CD4-positive, alpha-beta T cell treated with Interleukin-12 subunit alpha and Interleukin-12 subunit beta, for 1 hour (primary cell): ENCODE measurements at places on chromosomes 4 and X.

GRCh38 chr4:156788782-156789181 is 182.8 kb downstream of the PDGFC start:
- DNase-seq = no peak

GRCh38 chr4:76993787-76994641 is 44.5 kb downstream of the SEPTIN11 start:
- DNase-seq = peak; percentile 81

- DNase-seq = no peak
These were observed 256.1 kb upstream of the NOCT start for GRCh38 chr4:138759554-138759902.

DNA sequence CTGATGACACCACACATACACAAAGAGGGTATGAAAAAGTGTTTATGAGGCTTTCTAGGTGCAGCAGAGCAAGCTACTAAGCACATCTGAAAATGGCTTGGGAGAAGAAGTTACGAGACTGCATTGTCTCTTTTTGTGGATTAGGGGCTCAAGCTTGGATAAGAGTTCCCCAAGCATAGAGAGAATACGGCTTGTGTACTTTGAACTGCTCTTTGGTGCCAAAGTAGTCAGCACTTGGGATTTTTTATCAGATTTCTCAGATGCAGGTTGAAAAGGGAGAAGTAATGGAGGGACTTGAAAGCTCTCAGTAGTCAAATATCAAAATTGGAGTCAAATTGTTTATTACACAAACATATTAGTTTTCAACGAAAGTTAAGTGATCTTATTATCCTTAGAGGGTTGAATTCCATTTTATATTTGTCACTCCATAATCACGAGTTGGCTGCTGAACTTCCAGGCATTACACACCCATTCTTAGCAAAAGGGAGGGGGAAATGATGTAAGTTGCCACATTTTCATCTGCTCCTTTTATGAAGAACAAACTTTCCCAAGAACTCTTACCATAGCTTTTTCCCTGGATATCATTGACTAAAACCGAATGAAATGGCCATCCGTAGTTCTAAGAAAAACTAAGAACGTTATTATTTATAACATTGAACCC is 1904.9 kb downstream of the PCDH7 start:
- DNase-seq = no peak

DNA sequence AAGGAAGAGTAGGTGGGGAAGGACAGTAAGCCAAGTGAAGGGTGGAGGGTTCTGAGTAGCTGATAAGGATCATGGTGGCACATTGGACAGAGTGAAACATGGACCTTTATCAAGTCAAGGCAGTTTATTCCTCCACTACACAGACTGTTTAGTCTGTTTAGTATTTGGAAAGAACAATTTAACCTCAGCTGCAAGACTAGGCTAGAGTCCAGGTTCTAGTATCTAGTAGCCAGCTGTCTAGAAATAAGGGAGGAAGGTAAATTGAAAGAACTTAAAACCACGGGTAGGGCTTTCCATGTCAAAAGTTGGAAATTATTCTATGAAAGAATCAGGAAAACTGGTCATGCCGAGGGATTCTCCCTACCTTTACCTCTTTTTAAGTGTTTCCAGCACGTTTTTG is 140.1 kb upstream of the MED14 start:
- no peak for DNase-seq

GRCh38 chr4:54625391-54625790 is 32.4 kb upstream of the KIT start:
- no peak for DNase-seq

DNA sequence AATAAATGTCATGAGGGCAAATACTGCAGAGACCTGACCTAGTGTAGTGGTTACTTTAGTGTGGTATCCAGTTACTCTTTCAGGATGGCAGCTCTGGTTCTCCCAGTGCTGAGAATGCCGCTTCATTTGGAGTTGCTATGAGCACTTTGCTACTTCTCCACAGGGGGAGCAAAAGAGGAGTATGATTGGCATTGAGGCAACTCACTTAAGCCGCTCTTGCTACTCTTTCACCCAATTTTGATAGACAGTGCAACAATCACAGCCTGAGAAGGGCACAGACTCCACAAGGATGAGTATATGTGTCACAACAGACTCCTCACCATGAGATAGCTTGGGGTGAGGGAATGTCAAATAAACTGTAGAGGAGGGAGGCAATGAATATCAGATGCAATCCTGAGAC is 81.2 kb downstream of the NPY1R start:
- no peak for DNase-seq

GRCh38 chrX:55056820-55057674 is 17.8 kb upstream of the PAGE2B start:
- peak; percentile 55 for DNase-seq

- no peak for DNase-seq
These were observed 1161.9 kb downstream of the PCDH19 start for GRCh38 chrX:99248180-99248579.
